ENCODE measurements at places on chromosomes 2 and 18.

GRCh38 chr2:127740665-127741288 lies 39.5 kb downstream of the SFT2D3 start:
- no peak overlapping the region for H3K27ac ChIP-seq
- no peak for DNase-seq
- peaks cover 3% of the 10 kb centered on the region for H3K4me1 ChIP-seq
- no peaks in the 10 kb centered on the region for H3K36me3 ChIP-seq
- no peak overlapping the region for H3K4me3 ChIP-seq

GRCh38 chr2:239669181-239669898 lies 268.5 kb upstream of the HDAC4 start:
- DNase-seq, result no peak
- H3K27me3 ChIP-seq, result no peaks in the 10 kb centered on the region
- no peaks in the 10 kb centered on the region for H3K4me1 ChIP-seq
- H3K27ac ChIP-seq, result no peak overlapping the region

DNA sequence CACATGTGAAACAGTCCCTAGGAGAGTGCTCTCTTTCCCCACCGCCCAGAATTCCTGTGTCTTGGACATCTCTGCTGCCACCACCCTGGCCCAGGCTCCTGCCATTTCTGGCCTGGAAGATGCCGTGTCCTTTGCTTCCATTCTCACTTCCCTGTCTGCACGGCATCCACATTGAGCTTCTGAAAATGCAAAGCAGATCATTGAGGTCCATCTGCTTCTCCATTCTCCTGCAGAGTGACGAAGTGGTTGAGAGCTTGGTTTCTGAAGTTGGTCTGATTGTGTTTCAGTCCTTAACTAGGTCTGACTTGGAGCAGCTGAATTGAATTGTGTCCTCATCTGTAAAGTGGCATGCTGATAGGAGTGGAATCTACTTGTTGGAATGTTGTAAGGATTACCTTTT lies 98.7 kb upstream of the MGAT5 start:
- DNase-seq, result no peak
- H3K4me3 ChIP-seq, result no peak overlapping the region
- H3K36me3 ChIP-seq, result no peaks in the 10 kb centered on the region

GRCh38 chr18:725646-726045 lies 13.2 kb upstream of the ENOSF1 start:
- no peaks in the 10 kb centered on the region for H3K27me3 ChIP-seq
- no peak overlapping the region for H3K4me3 ChIP-seq
- peaks cover under 1% of the 10 kb centered on the region for H3K36me3 ChIP-seq
- H3K4me1 ChIP-seq, result no peaks in the 10 kb centered on the region
- no peak for DNase-seq
- no peak overlapping the region for H3K27ac ChIP-seq

- no peak for DNase-seq
- H3K27ac ChIP-seq, result no peak overlapping the region
- no peak overlapping the region for H3K4me3 ChIP-seq
- H3K4me1 ChIP-seq, result no peaks in the 10 kb centered on the region
- H3K36me3 ChIP-seq, result no peaks in the 10 kb centered on the region
Observed at GRCh38 chr2:6074089-6074643, 382.0 kb downstream of the SOX11 start.

DNA sequence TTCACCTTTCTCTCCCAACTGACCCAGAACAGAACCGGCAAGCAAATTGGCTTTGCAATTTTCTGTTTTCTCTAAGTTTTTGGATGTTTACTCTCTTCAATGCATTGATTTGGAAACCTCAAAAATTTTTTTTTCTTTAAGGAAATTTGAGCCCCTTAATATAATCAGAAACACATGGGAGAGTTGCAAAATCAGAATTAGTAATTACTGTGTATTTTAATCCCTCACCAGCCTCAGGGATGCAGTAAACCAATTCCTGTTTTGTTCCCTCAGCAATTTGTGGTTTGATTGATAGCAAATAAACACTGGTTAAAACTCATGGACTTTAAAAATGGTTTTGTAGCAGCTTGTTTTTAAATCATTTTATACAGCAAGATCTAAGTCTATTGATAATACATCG lies 281.5 kb downstream of the NEDD4L start:
- H3K4me1 ChIP-seq, result no peaks in the 10 kb centered on the region
- H3K36me3 ChIP-seq, result peaks cover 14% of the 10 kb centered on the region
- DNase-seq, result no peak
- H3K27me3 ChIP-seq, result no peaks in the 10 kb centered on the region
- H3K27ac ChIP-seq, result no peak overlapping the region
